ENCODE measurements at places on chromosomes 16 and 17.

GRCh38 chr17:14318918-14319205, 18.0 kb downstream of the HS3ST3B1 start:
- no peak for DNase-seq

DNA sequence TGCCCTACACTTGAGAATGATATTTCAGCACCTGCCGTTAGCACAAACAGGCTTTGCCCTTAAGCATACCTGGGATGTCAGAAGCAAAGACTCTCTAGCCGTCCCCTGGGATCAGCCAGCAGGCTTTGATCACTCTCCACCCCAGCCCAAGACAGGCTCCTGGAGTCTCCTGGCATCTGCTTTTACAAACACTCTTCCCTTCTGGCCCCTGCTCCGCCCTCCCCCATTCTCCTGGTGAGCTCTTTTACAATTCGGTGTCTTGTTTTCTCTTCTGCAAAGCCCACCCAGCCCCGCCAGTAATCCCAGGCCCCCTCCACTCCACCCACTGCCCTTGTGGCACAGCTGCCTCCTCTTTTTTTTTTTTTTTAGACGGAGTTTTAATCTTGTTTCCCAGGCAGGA, 50.4 kb downstream of the KATNIP start:
- no peak for DNase-seq

- no peak for DNase-seq
Observed at GRCh38 chr16:77812856-77813500, 24.6 kb downstream of the VAT1L start.

- no peak for DNase-seq
Observed at GRCh38 chr17:7676533-7676932, 10.8 kb downstream of the TP53 start.

DNA sequence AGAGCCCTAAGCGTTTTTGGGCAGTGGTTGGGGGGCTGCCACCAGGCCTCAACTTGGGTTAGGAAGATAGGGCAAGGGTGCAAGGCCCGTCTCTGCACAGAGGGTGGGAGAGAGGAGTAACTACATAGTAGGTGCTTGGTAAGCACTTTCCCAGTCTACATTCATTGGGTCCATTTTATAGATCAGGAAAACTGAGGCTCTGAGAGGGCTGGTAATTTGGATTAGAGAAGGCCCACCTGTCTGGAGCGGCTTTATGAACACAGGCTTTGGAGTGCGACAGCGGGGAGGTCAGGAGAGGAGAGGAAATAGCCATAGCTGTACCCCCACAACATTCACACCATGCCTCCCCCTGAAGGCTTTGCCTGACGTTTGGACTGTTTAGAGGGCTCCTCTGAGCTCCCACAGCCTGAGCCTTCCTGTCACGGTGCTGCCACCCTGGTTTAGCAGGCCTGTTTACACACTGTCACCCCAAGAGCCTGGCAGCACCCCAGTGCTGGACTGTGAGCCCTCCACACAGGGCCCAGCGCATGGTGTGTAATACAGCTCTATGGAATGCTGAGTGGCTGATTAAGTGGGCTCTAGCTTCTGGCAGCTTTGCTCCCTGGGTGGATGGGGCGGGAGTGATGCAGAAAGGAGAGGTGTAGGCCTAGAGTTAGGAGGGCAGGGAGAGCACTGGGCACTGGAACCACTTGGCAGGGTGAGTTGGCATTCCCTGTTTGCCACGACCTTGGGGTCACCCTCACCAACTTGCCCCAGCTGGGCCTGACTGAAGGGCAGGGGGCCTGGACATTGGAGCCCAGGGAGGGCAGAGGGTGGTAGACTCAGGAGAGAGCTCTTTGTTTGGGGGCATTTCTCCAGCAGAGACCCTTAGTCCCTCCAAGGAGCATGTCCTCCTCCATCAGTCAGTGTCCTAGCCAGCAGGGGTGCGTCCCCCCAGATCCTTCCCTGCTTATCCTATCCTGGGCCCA, 73.7 kb downstream of the RAI1 start:
- no peak for DNase-seq

DNA sequence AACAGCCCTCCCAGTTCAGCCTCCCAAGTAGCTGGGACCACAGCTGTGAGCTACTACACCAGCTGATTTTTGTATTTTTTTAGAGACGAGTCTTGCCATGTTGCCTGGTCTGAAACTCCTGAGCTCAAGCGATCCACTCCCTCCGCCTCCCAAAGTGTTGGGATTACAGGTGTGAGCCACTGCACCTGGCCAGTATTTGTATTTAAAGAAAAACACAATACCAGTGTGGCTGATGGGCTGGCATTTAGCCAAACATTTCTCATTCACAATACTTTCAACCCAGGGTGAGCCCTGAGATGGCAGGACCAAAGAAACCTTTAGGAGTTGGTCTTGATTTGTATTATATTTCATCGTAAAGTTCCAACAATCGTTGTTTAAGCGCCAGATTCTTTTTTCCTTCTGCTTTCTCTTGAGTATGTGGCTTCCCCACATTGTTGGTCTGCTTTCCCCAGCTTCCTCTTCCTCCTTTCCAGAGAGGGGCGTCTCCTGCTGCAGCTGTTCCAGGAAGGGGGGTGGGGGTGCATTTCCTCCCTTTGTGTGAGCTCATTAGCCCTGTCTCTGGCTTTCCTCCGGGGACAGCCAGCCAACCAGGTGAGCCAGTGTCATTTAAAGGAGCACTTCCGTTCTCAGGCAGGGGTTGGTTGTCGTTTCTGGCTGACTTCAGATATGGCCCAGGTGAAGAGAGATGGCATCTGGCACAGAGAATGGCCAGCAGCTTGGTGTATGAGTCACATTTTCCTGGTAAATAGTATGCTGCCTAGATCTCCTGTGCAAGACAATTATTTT, 79.9 kb downstream of the GPRC5B start:
- DNase-seq: no peak

DNA sequence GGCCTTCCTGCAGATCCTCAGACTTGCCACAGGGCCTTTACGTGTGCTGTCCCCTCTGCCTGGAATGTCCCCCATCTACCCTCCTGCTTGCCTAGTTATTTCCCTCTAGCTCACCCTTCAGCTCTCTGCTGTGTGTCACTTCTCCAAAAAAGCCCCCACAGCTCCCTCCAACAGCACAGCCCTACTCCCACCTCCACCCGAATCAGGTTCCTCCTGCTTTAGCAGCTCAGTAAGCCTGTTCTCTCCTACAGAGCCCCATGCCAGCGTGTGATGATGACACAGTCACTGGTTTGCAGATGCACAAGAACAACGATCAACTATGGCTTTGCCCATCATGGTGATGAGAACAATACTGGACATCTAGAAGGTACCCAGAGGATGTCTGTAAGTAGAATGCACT, 7.1 kb upstream of the SAMD14 start:
- no peak for DNase-seq

- DNase-seq: no peak
Observed at GRCh38 chr17:76416899-76417298, 32.5 kb downstream of the SPHK1 start.

DNA sequence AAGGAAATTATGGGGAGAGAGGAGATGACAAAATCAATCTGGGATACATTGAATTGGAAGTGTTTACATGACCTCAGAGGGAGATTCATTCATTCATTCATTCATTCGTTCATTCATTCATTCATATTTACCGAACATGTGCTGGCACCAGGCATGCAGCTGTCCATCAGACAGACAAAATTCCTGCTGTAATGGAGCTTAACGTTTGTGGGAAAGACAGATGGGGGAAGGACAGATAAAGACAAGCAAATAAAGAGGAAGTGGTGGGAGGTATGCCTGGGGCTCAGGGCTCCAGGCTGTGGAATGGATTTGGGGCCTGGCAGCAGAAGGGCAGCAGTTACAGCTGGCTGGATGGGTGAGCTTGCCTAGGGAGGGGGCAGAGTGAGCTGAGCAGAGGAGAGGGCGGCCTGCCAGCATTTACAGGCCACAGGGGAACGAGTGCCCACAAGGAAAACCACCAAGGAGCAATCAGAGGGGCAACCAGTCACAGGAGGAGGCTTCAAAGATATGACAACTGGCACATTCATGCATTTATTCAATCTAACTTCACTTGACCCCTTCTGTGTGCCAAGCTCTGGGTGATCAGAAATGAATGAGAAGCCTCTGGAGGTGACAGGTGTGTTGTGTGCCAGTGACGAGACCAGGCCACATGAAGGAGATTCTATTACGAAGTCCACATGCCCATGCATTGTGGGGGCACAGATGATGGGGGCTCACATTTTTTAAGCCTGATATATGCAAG, 48.5 kb downstream of the ARHGAP27 start:
- DNase-seq: no peak

GRCh38 chr17:44351464-44351863, 6.4 kb downstream of the GRN start:
- DNase-seq: no peak

DNA sequence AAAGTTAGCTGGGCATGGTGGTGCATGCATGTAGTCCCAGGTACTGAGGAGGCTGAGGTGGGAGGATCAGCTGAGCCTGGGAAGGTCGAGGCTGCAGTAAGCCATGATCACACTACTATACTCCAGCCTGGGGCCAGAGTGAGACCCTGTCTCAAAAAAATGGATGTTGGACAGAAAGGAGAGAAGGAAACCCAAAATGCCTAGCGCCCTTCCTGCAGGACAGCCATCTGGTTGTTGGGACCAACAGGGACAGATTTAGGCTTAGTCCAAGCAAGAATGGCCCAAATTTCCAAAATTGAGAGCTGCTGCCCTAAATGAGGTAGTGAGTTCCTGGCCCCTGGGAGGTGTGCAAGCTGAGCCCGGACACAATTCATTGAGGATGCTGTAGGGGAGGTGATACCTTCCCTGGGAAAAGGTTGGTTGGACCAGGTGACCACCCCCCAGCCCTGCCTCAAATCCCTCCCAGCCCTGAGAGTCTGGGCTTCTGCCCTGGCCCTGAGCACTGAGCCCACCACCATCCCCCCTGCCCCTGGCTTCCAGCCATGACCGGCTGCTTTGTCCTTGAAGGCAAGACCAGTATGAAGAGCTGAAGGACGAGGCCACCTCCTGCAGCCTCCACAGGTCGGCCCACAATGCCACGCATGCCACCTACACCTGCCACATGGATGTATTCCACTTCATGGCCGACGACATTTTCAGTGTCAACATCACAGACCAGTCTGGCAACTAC, 35.1 kb downstream of the IL21R start:
- DNase-seq: no peak

GRCh38 chr16:78737630-78738029, 638.2 kb downstream of the WWOX start:
- DNase-seq: no peak

DNA sequence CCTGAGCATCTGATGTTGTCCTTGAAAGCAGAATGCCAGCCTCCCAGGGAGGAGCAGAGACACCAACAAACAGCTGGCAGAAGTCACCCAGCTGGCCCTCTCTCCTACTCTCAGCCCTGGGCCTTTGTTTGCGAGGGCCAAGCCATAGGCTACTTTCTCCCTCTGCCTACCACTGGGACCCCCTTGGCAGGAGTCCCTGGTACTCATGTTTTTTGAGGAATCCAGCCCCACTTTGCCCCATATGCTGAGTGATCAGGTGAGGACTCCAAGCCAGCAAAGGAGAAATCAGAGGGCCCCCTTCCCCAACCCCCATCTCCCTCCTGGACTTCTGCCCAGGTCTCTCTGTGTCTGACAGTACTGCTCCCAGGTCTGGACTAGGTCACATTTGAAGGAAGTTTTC, 121.9 kb downstream of the USP31 start:
- no peak for DNase-seq

- no peak for DNase-seq
Observed at GRCh38 chr16:84557504-84557903, 53.0 kb upstream of the MEAK7 start.

- DNase-seq: no peak
Observed at GRCh38 chr17:34220752-34221395, 34.2 kb upstream of the CCL2 start.

DNA sequence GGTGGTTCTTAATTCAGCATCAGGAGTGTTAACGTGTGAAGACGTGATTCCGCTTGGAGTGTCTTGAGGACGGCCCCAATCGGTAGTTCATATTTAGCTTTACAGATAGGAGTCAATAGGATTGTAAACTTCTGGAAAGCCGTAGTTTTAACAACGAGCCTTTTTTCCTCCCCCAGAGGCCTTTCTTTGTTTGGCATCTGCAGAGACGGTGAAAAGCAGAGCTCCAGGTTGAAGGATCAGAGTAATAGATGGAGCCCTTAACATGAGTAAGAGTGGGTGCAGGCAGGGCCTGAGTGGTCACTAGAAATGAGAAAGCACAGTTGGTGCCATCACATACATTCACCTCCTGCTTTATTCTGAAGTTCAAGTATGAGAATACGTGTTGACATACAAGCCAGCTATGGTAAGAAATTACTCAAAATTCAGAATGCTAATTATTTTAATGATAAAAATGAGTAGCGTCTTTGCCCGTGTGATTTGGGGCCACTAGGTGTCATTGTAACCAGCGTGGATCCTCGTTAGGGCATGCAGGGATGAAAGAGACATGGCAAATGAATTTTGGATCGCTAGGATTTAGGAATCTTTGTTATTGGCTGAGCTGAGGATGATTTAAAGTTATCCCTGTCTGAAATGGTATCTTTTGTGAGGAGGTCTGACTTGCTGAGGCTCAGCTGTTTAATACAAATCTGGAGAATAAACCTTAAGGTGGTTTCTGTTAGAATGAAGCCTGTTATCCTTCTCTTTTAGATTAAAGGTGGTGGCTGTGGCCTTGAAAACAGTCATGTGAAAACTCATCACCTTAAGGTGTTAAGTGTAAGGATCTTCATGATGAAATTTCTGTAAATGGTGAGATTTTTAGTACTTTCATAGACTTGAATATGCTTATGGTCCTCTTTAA, 18.6 kb downstream of the PRCD start:
- peak; percentile 63 for DNase-seq

Measured in brain (organoid and tissue), 16 donors.